ENCODE measurements at places on chromosomes 11 and 22.

DNA sequence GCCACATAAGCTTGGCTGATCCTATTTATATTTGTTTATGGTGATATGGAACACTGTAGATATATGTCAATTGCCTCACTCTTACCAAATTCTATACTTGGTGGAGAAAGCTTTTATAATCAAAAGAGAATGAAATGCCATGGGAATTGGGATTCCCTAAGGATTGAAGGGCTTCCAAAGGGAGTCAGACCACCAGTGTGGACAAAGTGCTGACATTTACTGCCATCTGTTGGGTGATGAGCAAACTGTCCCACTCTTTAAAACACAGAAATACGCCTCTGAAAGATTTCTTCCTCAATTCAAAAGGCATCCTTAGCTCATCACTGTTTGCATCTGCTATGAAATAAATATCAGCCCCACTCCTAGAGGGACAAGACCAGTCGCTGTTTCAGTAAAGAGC is 7.1 kb downstream of the SLC1A2 start:
- no peak for DNase-seq

DNA sequence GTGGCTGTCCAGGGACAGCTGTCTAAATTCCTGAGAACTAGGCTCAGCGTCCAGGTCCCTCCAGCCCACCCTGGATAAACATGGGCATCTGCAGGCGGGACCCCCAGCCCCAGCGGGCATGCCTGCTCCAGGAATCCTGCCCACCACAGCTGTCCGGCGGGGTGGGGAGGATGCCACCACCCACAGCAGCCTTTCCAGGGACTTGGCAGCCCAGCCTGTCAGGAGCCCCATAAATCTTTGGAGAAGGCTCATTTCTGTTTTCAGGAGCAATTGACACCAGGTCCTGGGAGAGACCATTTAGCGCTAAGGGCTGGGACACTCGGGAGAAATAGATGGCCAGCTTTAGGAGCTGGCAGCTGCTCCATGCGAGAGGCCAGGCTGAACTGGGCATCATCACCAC is 358.9 kb downstream of the CADM1 start:
- DNase-seq, result no peak

- DNase-seq, result no peak
These were observed 341.1 kb upstream of the LUZP2 start for GRCh38 chr11:24155792-24156191.

- DNase-seq, result no peak
These were observed 286.0 kb upstream of the CTSC start for GRCh38 chr11:88623531-88623930.

DNA sequence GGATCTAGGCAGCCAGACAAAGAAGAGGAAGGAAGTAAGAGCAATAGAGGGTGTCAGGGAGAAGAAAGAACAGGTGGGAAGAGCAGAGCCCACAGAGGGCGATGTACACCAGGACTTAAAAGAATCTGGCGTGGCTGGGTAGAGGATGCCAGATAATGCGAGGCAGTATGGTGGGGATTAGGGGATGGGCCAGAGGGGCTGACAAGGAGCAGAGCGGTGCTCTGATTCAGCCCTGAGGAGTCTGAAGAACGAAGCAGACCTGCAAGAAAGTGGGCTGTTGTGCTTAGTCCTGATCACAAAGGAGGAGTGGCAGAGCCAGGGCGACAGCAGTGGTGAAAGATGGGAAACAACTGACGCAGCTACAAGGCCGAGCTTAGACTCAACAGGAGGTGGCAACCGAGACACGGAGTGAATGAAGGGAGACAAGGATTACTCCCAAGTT is 163.7 kb downstream of the LARGE1 start:
- DNase-seq, result no peak

GRCh38 chr11:44424841-44425240 is 114.9 kb upstream of the ALX4 start:
- DNase-seq, result no peak

GRCh38 chr11:118996926-118997626 is 862 bp upstream of the CENATAC start:
- DNase-seq, result no peak

- DNase-seq, result no peak
These were observed 23.4 kb downstream of the CELSR1 start for GRCh38 chr22:46513908-46514550.

- no peak for DNase-seq
These were observed 1.8 kb downstream of the ADSL start for GRCh38 chr22:40348025-40348658.

- DNase-seq, result no peak
These were observed 102.2 kb downstream of the NAT10 start for GRCh38 chr11:34207487-34208180.

GRCh38 chr11:62988276-62988675 is 3.5 kb upstream of the SLC22A6 start:
- DNase-seq, result no peak

GRCh38 chr22:48491451-48491941 is 1336.2 kb downstream of the BRD1 start:
- DNase-seq, result no peak

DNA sequence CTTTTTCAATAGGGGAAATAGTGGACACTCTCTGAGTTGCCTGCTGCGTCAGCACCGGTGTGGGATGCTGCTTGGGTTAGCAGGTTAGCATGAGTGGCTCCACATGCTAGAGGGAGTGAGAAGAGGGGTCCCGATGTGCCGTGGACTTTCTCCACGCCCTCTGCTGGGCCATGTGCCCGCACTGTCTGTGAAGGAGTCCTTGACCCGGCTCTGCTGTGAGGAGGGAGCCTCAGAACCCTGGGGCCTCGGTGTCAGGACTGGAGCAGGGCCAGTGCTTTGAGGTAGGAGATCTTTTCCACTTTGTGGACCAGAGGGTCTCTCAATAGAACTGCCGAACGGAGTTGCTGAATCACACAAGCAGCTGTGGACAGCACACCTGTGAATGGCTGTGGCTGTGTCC is 14.8 kb downstream of the CTTN start:
- no peak for DNase-seq

DNA sequence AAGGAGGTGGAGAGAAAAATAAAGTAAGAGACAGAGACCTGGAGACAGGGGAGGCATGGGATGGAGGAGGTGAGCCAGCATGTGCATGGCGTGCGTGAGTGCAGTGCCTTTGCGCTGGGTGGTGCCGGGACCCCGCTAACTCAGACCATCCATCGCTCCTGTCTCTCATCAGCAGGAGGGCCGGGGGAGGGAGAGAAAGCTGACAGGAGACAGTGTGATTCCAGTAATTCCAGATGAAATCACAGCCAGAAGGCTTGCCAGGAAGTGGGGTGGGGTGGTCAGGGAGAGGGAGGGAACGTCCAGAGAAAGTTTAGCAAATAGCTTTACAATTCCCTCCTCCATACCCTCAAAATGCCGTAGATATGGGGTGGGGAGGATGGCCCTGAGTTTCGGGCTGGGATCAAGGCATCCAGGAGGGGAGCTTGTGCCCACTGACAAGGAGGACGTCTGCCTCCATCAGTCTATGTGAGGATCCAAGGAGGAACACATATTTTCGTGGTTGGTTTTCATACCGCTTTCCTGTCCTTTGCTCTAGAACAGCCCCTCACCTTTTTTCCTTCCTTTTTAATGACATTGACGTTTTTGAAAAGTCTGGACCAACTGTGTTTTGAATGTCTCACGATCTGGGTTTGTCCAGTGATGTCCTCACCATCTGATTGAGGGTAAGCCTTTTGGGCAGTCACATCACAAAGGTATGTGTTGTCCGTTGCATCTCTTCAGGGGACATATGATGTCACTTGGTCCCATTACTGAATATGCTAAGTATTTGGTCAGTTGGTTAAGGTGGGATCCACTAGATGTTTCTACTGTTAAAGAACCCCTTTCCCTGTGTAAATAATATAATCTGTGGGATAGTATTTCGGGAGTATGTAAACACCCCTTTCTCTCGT is 567.3 kb downstream of the MIAT start:
- no peak for DNase-seq

GRCh38 chr11:19631712-19632498 is 80.7 kb upstream of the NAV2 start:
- no peak for DNase-seq

- DNase-seq, result no peak
These were observed 195.1 kb downstream of the TBC1D22A start for GRCh38 chr22:46957521-46957920.

DNA sequence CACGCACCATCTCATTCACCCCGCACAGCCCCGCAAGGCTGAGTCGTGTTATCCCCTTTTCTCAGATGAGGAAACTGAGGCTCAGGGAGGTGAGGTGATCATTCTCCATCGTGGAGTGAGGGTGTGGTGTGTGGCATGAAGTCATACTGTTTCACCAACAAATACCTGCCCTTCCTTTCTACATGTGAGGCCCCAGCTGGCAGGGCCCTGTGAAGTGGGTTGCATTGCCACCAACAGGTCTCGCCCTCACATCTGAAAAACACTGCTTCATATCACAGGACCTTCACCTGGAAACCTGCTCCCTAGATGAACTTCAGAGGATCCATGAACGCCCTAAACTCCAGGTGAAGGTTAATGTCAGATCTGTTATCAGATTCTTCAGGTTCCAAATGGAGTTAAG is 4.3 kb downstream of the SSTR3 start:
- no peak for DNase-seq

DNA sequence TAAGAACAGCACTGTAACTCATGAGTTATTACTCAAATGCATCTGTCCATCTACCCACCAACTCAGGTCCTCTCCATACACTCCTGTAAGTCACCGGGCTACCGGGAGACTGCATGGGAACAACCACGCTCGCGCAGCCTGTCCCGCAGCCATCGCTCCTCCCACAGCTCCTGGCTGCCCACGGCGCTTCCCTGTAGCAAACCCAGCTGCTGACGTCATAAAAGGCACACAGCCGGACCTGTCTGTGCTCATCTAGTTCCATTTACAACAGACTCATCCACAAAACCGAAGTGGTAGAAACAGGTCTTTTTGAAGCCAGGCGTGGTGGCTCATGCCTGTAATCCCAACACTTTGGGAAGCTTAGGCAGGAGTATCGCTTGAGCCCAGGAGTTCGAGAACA is 23.4 kb upstream of the PACSIN2 start:
- no peak for DNase-seq

DNA sequence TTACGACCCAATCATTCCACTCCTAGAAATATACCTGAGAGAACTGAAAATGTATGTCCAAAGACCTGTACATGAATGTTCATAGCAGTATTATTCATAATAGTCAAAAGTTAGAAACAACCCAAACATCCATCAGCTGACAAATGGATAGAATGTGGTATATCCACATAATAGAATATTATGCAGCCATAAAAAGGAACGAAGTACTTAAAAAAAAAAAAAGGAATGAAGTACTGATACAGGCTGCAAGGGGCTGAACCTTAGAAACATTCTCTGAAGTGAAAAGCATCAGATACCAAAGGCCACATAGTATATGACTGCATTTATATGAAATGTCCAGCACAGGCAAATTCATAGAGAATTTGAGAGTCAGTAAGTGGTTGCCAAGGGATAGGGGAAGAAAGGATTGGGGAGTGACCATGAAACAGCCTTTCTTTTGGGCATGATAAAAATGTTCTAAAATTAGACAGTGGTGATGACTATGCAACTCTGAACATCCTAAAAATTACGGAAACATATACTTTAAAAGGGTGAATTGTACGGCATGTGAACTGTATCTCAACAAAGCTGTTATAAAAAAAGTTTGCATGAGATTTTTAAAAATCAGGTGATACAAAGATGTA is 1.8 kb downstream of the TPST2 start:
- no peak for DNase-seq

- DNase-seq, result no peak
These were observed 115.6 kb upstream of the ZBED5 start for GRCh38 chr11:10973416-10973815.

- DNase-seq, result no peak
These were observed 8.9 kb upstream of the NLRP6 start for GRCh38 chr11:269146-269890.

DNA sequence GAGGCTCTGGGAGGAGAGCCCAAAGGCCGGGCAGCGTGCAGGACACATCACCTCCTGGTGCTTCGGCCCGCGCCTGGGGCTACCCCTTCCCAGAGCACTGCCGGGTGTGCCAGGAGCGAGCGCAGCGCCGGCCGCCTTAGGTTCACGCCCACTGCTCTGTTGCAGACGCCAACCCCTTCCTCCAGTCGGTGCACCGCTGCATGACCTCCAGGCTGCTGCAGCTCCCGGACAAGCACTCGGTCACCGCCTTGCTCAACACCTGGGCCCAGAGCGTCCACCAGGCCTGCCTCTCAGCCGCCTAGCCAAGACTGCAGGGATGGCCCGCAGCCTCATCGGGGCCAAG is 79.0 kb downstream of the MED15 start:
- no peak for DNase-seq

- DNase-seq, result no peak
These were observed 325.8 kb downstream of the C11orf87 start for GRCh38 chr11:109747839-109748238.
